AG08396 (cell line): ENCODE measurements at places on chromosomes 1 and 21.

- DNase-seq: no peak
Observed at GRCh38 chr1:118881751-118882150, 106.4 kb downstream of the TBX15 start.

DNA sequence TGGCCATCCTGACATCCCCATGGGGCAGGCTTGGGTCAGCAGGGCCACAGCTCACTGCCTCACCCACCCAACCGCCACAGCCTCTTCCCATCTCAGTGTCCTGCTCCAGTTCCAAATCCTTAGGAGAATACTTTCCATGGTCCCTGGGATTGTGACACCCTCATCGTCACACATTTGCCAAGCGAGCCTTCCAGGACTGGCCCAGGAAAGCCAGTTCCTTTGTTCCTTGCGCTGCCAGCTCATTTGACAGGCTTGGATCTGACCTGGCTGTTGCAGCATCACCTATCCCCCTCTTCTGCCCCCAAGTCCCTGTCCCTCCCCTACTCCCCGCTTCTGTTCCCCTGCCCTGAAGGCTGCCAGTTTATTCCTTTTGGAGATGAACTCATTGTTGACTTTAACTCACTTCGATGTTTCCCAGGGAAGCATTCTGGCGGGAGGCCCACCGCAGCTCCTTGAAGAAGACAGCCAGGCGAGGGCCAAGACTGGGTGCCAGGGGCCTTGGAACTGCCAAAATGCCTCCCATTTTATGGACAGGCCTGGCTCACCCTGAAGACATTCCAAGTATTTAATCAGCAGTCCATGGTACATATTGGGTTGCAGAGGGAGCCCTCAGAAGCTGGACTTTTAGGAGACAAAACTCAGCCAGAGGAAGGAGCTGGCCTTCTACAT is 10.2 kb upstream of the GNL2 start:
- no peak for DNase-seq

DNA sequence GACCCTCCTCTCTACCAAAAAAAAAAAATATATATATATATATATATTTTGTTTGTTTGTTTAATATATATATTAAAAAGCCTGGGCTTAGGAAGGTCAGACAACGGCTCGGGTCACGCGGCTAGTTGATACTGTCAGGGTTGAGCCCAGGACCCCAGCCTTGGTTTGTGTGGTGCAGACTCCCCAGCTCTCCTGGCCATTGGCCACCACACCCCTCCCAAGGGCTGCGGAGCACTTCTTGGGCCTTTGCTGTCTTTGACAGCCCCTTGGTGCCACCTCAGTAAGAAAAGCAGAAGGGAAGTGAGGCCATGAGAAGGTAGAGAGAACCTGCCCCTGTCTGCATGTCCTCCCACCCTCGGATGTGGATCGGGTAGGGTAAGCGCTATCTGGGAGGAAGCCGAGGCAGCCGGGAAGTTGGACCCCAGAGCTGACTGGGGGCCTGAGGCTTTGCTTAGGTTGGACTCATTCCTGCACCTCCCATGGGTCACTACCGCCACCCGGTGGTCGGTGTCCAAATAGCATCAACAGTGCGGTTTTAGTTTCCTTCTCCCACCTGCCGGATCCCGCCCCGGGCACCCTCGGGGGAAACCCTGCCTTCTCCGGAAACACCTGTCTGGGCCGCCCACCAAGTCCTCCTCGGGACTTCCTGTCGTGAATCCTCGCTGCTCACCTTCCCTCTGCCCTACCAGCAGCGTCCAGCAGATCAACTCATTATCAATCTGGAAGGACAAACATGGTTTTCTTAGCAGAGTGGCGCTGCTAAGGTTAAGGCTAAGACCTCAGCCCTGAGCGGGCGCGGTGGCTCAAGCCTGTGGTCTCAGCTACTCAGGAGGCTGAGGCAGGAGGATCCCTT is 29.8 kb upstream of the GNPAT start:
- DNase-seq: peak; percentile 80

DNA sequence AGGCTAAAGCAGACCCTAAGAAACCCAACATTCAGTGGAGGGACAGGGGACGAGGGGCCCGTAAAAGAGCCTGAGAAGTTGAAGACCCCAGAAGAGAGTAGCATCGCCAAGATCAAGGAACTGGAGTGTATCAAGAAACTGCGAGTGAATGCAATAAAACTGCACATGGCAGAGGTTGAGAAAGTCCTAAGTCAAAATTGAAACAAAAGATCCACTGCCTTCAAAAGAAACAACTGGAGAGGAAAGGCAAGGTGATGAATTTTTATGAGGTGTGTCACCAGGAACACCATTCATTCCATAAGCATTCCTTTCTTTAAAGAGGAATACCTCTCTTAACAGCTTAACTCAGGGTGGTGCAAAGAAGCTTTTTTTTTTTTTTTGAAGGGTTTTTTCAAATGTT is 38.3 kb upstream of the ADORA3 start:
- DNase-seq: peak; percentile 36

- DNase-seq: no peak
Observed at GRCh38 chr1:80846966-80847365, 953.8 kb upstream of the ADGRL2 start.

- no peak for DNase-seq
Observed at GRCh38 chr1:101190441-101190840, 46.4 kb upstream of the S1PR1 start.

GRCh38 chr21:40244981-40245380 is 377.7 kb downstream of the PCP4 start:
- no peak for DNase-seq

DNA sequence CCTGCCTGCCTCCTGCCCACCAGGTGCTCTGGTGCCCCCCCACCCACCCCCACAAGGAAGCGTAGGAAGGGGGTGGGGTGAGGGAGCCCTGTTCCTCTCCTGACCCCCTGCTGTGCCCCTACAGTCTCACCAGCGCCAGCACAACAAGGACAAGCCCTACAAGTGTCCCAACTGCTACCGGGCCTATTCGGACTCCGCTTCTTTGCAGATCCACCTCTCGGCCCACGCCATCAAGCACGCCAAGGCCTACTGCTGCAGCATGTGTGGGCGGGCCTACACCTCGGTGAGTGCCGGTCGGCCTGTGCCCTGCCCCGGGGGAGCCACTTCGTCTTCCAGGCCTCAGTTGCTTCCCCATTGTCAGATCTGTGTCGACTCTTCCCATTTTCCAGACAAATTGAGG is 25.9 kb downstream of the A3GALT2 start:
- DNase-seq: no peak
